ENCODE measurements at places on chromosomes 7 and 10. TPM values are rescaled to one million over a fixed set of nuclear protein-coding genes. Genes with fewer than 3 reads are reported as not detected.

The TFR2 gene
- 0.32 TPM for polyA plus RNA-seq

The SRGN gene
- polyA plus RNA-seq: 0.10 TPM

The KIF11 gene
- 3.8 TPM for polyA plus RNA-seq

The LYZL2 gene
- not detected for polyA plus RNA-seq

The GIMAP4 gene
- polyA plus RNA-seq: not detected

The NPTX2 gene
- 1.2 TPM for polyA plus RNA-seq

The CRHR2 gene
- polyA plus RNA-seq: not detected

The C1QL3 gene
- polyA plus RNA-seq: not detected

The MAPK8 gene
- 33.6 TPM for polyA plus RNA-seq

- no peaks in the 10 kb centered on the region for H3K4me1 ChIP-seq
- no peak overlapping the region for H3K27ac ChIP-seq
- no peaks in the 10 kb centered on the region for H3K36me3 ChIP-seq
Observed at GRCh38 chr10:116045366-116046356, 227.3 kb downstream of the GFRA1 start.

- H3K4me3 ChIP-seq: no peak overlapping the region
- no peaks in the 10 kb centered on the region for H3K36me3 ChIP-seq
- no peak for DNase-seq
- H3K27me3 ChIP-seq: no peaks in the 10 kb centered on the region
- H3K27ac ChIP-seq: peak overlapping the region; percentile 33
Observed at GRCh38 chr10:132447446-132448247, 50.6 kb downstream of the PWWP2B start.

- no peak for DNase-seq
Observed at GRCh38 chr10:84948644-84949043, 620.3 kb downstream of the CCSER2 start.

GRCh38 chr7:148723846-148724245 is 25.1 kb downstream of the CUL1 start:
- H3K4me1 ChIP-seq: peaks cover 19% of the 10 kb centered on the region
- H3K27me3 ChIP-seq: no peaks in the 10 kb centered on the region
- no peak overlapping the region for H3K4me3 ChIP-seq

GRCh38 chr10:8803992-8804391 is 749.5 kb downstream of the GATA3 start:
- no peaks in the 10 kb centered on the region for H3K4me1 ChIP-seq
- H3K36me3 ChIP-seq: no peaks in the 10 kb centered on the region
- no peaks in the 10 kb centered on the region for H3K27me3 ChIP-seq
- DNase-seq: no peak

- no peaks in the 10 kb centered on the region for H3K27me3 ChIP-seq
- H3K36me3 ChIP-seq: peaks cover 30% of the 10 kb centered on the region
- no peak overlapping the region for H3K27ac ChIP-seq
- 0 out of 2 replicates have a peak, but pooled peaks cover 6% of the 10 kb centered on the region for H3K4me1 ChIP-seq
- no peak overlapping the region for H3K4me3 ChIP-seq
Observed at GRCh38 chr10:14884082-14884481, 5.4 kb downstream of the SUV39H2 start.

DNA sequence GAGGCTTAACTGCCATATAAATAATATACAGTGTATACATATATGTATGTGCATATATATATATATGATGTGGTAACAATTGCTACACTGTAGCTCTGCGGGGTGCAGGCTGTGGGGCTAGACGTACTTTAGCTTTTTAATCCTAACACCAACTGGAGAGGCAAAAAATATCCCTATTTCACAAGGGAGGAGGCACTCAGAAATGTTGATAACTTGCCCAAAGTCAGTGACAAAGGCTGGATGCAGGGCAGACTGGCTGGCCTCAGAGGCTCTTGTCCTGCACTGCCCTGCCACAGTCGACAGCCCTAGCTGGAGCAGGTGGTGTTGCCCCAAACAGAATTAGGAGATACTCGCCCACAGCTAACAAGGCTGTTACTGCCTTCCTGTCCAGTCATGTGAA is 1.5 kb upstream of the RELN start:
- H3K27ac ChIP-seq: no peak overlapping the region
- H3K36me3 ChIP-seq: no peaks in the 10 kb centered on the region
- H3K4me3 ChIP-seq: 0 out of 2 replicates have a peak overlapping the region, but pooled peaks have one; percentile 43
- peak; percentile 32 for DNase-seq
- peaks cover 30% of the 10 kb centered on the region for H3K27me3 ChIP-seq

DNA sequence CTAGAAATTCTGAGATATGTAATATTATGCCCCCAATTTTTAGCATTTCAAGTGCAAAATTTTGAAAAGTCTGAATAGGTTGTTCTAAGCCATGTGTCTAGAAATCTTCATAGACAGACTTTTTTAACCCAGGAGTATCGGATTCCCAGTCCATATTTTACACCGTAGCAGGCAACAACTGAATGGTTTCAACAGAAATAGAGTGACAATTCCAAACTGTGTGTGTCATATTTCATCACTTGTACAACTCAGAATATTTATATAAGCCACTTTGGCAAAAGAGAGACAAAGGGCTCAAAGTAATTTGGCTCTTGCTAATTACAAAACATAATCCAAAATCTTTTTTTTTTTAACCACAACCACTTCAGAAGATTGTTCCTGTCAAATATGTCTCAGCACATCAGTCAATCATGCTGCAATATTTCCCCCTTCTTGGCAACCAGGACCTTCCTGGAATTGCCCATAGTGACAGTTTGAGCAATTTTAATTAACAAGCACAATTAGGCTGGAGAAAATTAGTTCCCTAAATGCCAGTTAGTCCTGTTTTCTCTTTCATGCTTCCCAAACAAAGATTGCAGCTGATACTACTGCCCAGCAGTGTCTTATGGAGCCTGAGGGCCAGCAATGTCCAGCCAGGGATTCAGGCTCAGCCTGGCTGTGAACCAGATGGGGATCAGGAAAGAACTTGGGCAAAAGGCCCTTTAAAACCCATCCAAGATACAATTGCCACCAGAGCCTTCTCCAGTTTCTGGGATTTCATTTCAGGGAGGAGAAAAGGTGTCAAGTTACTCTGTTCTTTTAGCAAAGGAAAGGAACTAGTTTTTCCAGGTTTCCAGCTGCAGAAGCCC is 533.3 kb upstream of the GHITM start:
- no peak overlapping the region for H3K4me3 ChIP-seq
- no peaks in the 10 kb centered on the region for H3K27me3 ChIP-seq
- DNase-seq: peak; percentile 6
- H3K27ac ChIP-seq: no peak overlapping the region
- peaks cover 8% of the 10 kb centered on the region for H3K4me1 ChIP-seq

GRCh38 chr10:7969623-7970022 is 84.9 kb upstream of the GATA3 start:
- no peaks in the 10 kb centered on the region for H3K4me1 ChIP-seq
- no peaks in the 10 kb centered on the region for H3K27me3 ChIP-seq
- H3K36me3 ChIP-seq: peaks cover 3% of the 10 kb centered on the region

- H3K36me3 ChIP-seq: no peaks in the 10 kb centered on the region
- no peak overlapping the region for H3K4me3 ChIP-seq
- DNase-seq: no peak
- H3K27ac ChIP-seq: no peak overlapping the region
Observed at GRCh38 chr7:128247640-128248194, 6.6 kb downstream of the LEP start.

DNA sequence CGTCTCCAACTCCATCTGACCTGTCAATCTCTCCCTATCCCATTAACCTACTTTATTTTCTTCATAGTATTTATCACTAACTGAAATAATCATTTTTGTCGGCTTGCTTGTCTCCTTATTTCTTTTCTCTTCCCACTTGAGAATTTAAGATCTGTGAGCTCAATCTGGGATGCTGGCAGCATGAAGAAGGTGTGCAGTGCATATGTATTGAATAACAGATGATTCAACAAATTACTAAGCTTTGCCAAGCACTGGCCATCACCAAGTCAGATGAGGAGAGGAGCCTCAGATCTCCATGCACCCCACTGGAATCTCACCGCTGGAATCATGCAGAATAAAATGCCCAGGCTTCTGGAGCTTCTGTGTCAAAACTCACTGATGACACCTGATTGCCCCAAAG is 47.6 kb upstream of the PPP1R3C start:
- peaks cover 11% of the 10 kb centered on the region for H3K4me1 ChIP-seq
- no peaks in the 10 kb centered on the region for H3K27me3 ChIP-seq
- no peak overlapping the region for H3K27ac ChIP-seq
- H3K36me3 ChIP-seq: no peaks in the 10 kb centered on the region
- DNase-seq: no peak
- no peak overlapping the region for H3K4me3 ChIP-seq

- no peaks in the 10 kb centered on the region for H3K36me3 ChIP-seq
- no peaks in the 10 kb centered on the region for H3K4me1 ChIP-seq
- H3K27ac ChIP-seq: no peak overlapping the region
- H3K27me3 ChIP-seq: no peaks in the 10 kb centered on the region
- no peak for DNase-seq
Observed at GRCh38 chr7:3020416-3020815, 23.3 kb downstream of the CARD11 start.

DNA sequence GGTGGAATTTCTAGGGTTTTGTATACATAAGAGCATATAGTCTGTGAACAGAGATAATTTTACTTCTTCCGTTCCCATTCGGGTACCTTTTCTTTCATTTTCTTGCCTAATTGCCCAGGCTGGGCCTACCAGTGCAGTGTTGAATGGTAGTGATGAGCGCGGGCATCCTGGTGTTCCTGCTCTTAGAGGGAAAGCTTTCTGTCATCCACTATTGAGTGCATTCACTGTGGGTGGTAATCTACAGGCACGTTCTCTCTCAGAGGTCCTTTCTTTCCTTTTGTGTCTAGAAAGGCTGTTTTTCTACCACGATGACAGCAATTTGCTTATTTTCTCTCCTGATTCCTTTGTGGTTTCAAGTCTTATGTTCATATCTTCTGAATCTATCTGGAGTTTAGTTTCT is 65.0 kb downstream of the INPP5A start:
- no peaks in the 10 kb centered on the region for H3K27me3 ChIP-seq
- H3K36me3 ChIP-seq: no peaks in the 10 kb centered on the region

DNA sequence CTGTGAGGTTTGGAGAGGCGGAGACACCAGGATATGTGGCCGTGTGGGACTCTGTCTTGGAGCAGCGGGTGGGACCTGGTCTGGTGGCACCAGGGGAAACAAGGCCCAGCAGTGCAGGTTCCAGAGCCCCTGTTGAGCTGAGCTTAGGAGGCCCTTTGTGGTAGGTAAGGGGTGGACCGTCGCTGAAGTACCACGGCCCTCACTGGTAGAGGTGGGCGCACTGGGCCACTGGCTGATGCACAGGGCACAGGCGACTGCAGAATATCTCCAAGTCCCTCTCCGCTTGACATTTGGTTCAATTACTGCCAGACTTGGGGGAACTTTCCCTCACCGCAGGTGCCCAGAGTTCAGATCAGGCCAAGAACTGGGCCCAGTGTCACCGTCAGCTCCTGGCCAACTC is 27.3 kb downstream of the DOCK1 start:
- H3K4me3 ChIP-seq: no peak overlapping the region
- H3K27ac ChIP-seq: no peak overlapping the region
- peaks cover 13% of the 10 kb centered on the region for H3K36me3 ChIP-seq
- no peak for DNase-seq

GRCh38 chr7:117281562-117281961 is 41.3 kb downstream of the WNT2 start:
- no peaks in the 10 kb centered on the region for H3K4me1 ChIP-seq
- H3K27ac ChIP-seq: no peak overlapping the region
- no peaks in the 10 kb centered on the region for H3K27me3 ChIP-seq
- no peaks in the 10 kb centered on the region for H3K36me3 ChIP-seq
- DNase-seq: no peak
- no peak overlapping the region for H3K4me3 ChIP-seq

GRCh38 chr7:155414547-155415492 is 43.1 kb upstream of the EN2 start:
- H3K4me3 ChIP-seq: no peak overlapping the region
- H3K4me1 ChIP-seq: no peaks in the 10 kb centered on the region
- no peaks in the 10 kb centered on the region for H3K36me3 ChIP-seq
- DNase-seq: no peak

- DNase-seq: peak; percentile 54
- no peaks in the 10 kb centered on the region for H3K4me1 ChIP-seq
- no peak overlapping the region for H3K4me3 ChIP-seq
- H3K27me3 ChIP-seq: no peaks in the 10 kb centered on the region
Observed at GRCh38 chr7:70353946-70354335, 755.7 kb downstream of the AUTS2 start.

DNA sequence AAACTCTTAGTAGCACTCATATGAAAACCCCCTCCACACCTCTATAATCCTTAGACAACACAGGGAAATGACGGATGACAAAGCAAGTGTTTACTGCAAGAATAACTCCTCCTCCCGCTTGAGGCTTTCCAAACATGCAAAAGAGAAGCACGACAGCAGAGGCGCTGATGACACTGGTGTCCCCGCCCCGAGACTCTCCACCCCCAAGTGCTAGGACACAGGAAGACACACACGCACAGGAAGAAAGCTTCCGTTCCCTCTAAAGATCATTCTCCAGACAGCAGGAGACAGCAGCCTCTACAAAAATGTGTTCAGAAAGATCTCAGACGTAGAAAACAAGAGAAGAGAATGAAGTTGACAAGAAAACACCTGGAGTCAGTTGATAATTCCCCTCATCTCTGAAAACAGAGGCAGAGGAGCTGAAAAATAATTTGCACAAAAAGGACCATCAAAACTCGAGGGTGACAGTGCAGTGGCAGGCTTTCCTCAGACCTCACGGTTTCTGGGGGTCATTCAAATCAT is 90.2 kb downstream of the DLG5 start:
- no peaks in the 10 kb centered on the region for H3K4me1 ChIP-seq
- peaks cover 25% of the 10 kb centered on the region for H3K36me3 ChIP-seq
- no peak overlapping the region for H3K27ac ChIP-seq
- no peak overlapping the region for H3K4me3 ChIP-seq
- H3K27me3 ChIP-seq: no peaks in the 10 kb centered on the region

Measured in SK-N-SH (cell line).